ENCODE measurements at places on chromosomes 16 and 17.

DNA sequence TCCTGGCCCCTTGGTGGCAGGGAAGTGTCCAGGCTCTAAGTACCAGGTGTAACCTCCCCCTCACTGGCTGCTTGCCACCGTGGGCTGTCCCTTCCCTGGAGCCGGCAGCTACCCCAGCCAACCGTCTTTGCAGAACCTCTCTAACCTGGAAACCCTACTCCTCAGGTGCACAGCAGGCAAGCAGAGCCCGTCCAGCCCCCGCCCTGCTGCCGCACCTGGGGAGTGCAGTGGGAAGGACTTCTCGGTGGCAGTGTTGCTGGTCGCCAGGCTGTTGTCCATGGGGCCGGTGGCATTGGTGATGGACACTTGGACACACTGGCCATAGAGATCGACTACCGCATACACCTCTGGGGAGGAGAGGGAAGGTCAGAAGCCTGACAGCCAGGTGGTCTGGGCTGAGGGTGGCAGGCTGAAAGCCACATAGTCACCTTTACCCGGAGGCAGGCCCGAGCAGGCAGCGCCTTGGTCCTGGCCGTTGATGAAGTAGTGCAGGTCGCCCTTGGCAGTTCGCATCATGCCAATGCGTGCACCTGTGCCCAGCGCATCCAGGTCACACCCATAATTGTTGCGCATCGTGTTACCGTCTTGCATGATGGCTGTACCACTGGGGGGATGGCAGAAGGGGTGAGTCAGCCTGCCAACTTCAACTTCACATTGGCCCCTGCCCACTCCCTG lies 6.5 kb downstream of the NEURL4 start:
- no peak for DNase-seq

DNA sequence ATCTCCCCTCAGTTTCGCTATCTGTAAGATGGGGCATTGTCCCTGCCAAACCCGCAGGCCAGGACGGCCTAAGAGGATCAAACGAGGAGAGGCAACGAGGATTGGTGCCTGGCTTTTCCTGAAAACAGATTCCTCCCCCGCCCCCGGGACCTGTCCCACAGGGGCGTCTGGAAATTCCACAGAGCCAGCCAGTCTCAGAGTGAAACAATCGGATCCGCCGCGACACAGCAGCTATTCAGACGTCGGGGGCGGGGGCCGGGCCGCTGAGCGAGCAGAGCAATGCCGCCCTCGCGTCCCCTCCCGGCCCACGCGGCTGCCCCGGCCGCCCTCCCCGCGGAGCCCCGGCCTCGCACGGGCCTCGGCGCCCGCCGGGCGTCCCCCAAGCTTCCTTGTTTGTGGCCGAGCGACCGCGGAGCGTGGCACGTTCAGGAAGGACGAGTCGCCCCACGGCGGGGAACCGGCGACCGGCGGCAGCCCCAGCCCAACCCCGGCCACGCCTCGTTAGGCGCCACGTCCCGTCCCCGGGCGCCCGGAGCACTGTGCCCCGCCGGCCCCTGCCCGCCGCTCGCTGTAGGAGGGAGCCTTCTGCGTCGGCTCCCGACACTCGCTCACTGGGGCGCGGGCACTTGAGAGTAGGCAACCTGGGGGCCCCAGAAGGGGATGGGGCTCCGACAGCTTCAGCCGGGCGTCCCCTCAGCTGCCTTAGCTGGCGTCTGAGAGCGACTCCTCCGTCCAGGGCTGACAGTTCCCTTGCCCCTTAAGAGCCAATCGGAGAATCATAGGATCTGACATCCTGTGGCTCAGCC lies 29.6 kb upstream of the PHOSPHO1 start:
- DNase-seq = peak; percentile 27

DNA sequence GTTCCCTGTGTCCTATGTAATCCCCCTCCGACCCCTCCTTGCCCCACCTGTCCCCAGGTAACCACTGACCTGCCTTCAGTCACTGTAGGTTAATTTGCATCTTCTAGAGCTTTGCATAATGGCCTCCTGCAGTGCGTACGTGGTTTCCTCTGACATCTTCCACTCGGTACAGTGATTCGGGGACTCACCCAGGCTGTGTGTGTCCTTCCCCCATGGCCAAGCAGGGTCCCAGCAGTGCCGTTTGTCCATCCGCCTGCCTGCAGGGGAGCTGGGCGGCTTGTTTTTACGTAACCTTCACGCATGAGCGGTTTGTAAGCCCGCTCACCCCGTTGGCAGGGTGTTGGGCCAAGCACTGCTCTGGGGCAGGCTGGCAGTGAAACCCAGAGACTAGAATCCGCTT lies 7.9 kb downstream of the MAPK8IP3 start:
- no peak for DNase-seq

GRCh38 chr17:65901394-65901793 lies 290.5 kb downstream of the CEP112 start:
- DNase-seq = no peak

DNA sequence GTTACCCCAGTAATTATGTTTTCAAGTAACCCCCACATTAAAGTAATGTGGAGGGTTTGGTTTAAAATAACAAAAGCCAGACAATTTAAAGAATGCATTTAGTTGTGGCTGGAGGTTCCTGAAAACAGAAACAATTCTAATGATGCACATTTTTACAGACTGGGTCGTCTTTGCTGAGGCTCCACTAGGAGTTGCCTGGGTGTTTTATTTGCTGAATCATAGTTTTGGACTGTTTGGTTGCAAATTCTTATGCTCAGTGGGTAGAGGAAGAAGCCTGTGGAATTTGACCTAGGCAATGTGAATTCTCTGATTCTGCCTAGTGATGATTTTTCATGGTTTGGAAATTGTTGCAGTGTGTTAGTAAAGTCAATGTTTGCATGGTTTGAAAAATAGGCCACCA lies 16.3 kb downstream of the SHISA9 start:
- no peak for DNase-seq

- DNase-seq = no peak
Observed at GRCh38 chr16:23699100-23699499, 13.9 kb downstream of the ERN2 start.

DNA sequence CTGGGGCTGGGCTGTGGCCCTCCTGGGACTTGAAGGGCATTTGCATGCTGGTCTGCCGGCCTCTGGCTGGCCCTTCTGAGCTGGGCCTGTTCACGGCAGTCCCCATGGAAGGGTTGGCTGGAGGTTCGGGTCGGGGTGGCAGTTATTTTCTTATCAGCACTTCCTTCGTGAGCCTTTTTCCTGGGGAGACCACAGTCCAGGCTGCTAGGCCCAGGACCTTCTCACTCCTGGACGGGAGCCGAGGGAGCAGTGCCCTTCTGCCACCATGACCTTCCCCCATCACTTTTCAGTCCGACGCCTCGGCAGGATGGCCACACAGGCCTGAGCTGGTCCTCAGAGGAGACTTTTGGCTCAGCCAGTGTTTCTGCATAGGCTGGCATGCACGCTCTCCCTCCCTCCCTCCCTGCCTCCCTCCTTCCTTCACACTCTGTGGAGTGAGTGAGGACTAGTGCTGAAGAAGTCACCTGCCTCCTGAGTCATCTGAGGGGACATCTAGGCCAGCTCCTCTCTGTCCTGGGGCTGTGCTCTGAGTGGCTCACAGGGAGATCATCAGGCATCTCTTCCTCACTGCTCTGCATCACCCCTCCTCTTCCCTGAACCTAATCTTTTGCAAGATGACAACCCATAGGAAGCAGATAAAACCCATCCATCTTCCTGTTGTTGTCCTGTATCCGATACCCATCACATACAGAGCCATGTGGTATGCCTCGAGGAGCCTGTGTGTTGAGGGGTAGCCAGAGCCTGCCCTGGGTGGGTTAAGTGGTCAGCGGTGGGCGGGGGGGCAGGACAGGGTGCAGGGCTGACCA lies 109.7 kb downstream of the RAP1GAP2 start:
- no peak for DNase-seq

DNA sequence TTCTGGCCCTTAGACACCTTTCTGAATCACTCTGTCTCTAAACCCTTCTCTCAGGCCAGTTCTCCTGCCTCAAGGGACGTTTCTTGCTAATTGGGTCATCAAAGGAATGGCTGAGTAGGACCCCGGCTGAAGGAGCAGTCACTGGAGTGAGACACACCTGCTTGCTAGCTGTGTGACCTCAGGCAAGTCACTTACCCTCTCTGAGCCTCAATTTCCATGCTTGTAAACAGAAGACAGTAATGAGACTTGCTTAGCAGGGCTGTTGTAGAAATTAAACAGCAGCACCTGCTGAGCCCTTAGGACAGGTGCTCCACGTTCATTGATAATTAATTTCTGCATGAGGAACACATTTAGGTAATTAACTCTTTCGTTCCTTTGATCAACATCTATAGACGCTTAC lies 6.8 kb downstream of the CIBAR2 start:
- no peak for DNase-seq

GRCh38 chr16:55663765-55664677 lies 8.2 kb downstream of the SLC6A2 start:
- DNase-seq = no peak

DNA sequence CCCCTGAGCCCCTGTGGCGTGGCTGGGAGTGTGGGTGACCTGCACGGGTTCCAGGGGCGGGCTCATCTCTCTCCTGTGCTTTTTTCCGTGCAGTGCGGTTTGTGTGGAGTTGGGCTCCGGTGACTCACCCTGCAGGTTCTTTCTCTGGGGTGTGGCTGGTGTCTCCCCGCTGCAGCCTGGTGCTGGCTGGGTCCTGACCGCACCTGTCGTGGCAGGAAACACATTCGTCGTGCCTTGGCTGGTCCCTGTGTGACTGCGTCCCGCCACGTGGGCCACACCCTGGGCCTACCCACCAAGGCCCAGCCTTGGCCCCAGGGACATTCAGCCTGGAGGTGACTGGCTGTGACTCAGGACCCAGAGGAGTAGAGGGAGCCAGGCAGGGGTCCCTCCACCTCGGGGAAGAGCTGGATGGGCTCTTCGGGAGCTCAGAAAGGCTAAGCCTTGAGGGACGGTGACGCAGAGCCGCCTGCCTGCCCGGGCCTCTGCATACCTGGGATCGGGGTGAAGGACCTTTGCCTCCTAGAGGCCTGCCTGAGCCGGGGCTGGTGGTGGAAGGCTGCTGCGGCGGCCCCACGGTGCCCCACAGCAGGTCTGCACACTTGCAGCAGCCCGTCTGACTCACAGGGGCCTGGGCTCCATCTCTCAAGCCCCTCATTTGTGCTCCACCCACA lies 7.8 kb downstream of the TRAF7 start:
- no peak for DNase-seq

DNA sequence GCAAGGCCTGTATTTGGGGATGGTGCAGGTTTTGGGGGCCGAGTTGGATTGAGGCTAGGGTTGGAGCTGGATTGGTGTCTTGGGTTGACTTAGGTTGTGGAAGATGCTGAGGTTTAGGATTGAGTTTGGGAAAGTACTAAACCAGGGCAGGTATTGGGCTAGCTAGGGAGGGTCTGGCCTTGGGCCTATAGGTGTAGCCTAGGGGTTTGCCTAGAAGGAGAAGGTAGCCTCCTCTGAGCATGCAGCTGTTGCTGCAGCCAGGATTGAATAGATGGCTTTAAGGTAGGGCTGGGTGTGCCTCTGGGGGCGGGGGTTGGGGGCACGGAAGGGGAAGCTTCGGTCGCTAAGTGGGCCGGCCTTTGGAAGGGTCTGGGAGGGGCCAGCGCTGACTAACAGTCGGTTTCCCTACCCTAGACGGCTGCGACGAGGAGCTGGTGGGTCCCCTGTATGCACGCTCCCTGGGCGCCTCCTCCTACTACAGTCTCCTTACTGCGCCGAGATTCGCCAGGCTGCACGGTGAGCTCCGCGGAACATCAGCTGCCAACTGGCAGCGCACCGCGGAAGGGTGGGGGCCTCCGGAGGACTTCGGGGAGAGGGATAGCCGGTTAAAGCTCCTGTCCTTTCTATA lies 1.2 kb downstream of the CNTNAP1 start:
- DNase-seq = no peak

GRCh38 chr16:17474037-17474436 lies 3.3 kb upstream of the XYLT1 start:
- no peak for DNase-seq

DNA sequence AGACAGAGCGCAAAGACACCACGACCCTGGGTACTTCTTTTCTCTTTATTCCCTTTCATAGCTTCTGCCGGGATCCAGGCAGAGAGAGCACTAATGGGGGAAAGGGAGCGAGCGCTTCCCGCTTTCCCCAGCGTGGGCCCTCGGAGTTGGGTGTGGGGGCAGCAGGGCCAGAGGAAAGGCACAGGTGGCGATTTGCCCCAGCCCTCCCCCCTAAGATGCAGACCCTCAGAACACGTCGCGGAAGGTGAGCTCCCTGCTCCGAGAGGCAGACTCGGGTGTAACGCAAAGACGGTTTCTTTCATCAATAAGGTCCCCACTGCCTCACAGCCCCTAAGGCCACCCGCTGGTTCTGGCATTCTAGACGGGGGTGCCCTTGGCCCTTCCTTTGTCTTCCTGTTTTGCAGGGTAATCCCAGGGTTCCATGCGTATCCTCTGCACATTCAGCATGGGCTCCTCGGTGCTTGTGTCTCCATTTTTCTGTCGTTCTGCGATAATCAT lies 570 bp upstream of the NME3 start:
- no peak for DNase-seq

- no peak for DNase-seq
Observed at GRCh38 chr17:77572065-77572601, 386.4 kb upstream of the TNRC6C start.

GRCh38 chr16:58651965-58652348 lies 22.3 kb upstream of the CNOT1 start:
- no peak for DNase-seq

DNA sequence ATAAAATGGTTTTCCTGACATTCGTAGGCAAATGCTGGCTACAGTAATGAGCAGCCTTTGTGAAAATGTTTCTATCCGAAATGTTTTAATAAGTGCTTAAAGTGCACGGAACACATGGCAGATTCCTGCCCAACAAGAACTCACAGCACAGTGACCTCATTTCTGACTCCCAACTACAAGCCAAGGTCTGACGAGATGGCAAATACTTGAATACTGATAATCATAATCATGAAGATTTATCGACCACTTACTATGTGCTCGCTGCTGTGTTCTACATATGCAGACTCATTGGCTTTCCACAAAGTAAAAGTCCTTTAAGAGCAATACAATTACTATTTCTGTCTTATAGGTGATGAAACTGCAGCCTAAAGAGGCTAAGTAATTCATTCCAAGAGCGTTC lies 238.1 kb upstream of the CDH5 start:
- no peak for DNase-seq

DNA sequence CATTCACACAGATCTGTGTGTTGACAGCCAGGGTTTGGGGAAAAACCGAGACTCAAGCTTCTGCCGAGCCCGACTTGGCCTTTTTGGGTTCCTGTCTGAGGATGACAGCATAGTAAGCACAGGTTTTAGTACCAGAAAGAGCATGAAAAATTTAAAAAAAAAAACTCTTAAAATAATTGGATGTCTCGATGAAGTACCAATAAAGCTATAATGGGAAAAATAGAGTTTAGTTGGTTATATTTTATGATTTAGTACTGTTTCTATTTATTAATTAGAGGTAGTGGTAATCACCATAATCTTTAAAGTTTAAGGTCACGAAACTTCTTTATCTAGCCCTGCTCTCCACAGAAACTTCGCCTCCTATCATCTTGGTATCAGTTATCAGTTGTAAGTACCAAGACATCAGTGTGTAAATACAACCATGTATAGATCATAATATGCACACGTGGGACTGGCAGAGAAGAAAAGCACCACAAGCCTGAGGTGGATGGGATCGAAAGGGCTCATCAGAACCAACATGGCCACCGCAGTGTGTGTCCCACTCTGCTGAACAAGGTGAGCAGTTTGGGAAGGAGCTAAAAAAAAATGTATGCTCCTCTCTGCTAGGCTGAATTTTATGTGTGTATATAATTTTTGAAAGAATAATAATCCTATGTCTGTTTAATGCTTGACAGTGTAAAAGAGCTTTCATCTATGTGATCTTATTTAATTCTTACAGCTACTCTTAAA lies 14.4 kb upstream of the EEF2K start:
- DNase-seq = no peak
